ENCODE measurements at places on chromosomes 2 and 18. TPM values are rescaled to one million over a fixed set of nuclear protein-coding genes. Genes with fewer than 3 reads are reported as not detected.

DNA sequence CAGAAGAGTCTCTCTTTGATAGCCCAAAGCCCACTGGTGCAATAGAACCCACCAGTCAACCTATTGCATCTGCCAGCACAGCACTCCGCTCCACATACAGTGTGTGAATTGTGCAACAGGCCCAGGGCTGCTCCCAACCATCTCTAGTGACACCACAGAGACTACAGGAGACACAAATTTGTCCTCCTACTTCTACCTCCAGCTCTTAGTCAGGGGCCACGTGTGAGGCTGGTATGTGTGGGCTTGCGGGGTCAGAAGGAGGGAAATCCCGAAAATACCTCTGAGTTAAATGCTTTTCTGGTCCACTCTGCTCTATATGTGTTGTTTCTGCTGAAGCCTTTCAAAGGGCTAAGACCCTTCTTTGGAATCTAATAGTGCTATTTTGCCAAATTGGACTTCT is 18.0 kb downstream of the DGUOK start:
- DNase-seq: no peak
- peaks cover 26% of the 10 kb centered on the region for H3K36me3 ChIP-seq
- no peak overlapping the region for H3K27ac ChIP-seq
- H3K27me3 ChIP-seq: no peaks in the 10 kb centered on the region
- no peaks in the 10 kb centered on the region for H3K4me1 ChIP-seq
- H3K4me3 ChIP-seq: no peak overlapping the region

DNA sequence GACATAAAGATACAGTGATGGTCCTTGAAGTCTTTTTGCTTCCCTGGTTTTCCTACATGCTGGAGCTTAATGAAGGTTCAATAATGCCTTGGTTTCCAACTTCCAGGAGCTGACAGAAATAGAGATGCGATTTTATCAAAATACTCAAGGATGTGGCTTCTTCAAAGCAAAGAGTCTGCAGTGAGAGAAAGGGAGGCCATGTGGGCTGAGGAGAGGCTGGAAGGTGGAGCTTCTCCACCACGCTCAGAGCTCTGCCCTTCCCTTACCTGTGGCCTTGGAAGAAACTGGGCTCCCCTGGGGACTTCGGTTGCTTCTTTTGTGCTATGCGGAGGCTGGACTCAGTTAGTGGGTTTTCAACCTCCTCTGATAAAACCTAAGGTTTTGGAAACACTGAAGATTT is 175.0 kb upstream of the APCDD1 start:
- H3K4me1 ChIP-seq: no peaks in the 10 kb centered on the region
- no peaks in the 10 kb centered on the region for H3K36me3 ChIP-seq
- H3K4me3 ChIP-seq: no peak overlapping the region
- H3K27me3 ChIP-seq: no peaks in the 10 kb centered on the region
- H3K27ac ChIP-seq: no peak overlapping the region

- H3K27me3 ChIP-seq: no peaks in the 10 kb centered on the region
- no peak overlapping the region for H3K27ac ChIP-seq
- H3K4me1 ChIP-seq: no peaks in the 10 kb centered on the region
- H3K4me3 ChIP-seq: no peak overlapping the region
- no peak for DNase-seq
- H3K36me3 ChIP-seq: no peaks in the 10 kb centered on the region
Observed at GRCh38 chr2:103410221-103410620, 648.4 kb downstream of the TMEM182 start.

Gene CNTNAP5
- total RNA-seq: not detected

DNA sequence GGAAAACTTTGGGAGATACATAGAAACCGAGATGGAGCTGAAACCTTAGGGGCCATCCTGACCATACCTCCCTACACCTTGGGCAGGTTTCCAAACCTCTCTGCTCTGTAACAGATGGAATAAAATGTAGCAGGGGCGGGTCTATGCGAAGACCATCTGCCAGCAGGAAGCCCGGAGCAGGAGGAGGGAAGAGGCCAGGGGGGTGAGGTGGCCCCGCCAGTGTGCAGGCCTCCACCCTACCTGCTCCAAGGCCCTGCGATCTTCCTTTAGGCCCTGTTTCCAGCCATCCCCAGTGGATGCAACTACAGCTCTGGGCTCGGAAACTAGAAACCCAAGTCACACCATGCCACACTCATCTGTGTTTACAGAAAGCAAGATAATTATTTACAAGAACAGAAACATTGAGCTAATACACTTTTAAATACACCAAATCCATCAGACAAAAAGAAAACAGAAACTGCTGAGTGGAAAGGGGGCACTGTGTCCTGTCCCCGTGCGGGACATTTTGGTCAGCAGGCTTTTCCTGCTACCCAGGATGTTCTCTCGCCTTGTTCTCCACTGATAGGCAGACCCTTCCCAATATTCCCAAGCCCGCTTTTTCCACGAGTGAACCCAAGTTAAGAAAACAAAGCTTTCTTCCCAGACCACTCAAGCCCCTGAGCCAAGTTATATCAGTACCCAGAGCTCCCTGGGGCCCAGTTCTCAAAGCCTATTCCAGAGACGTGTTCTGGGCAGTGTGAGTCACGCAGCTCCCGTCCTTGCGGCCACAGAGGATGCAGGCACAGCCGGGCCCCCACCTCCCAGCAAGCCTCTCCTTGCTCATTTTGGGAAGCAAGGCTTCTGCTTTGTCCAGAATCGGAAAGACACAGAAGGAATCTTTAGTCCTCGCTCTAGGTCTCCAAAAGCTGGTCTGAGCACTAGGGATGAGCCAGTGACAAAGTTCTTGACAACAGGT is 17.3 kb downstream of the CIB4 start:
- H3K36me3 ChIP-seq: no peaks in the 10 kb centered on the region
- H3K27me3 ChIP-seq: no peaks in the 10 kb centered on the region
- peaks cover 10% of the 10 kb centered on the region for H3K4me1 ChIP-seq
- peak overlapping the region; percentile 64 for H3K27ac ChIP-seq

GRCh38 chr2:188399159-188399558 is 107.5 kb downstream of the GULP1 start:
- H3K36me3 ChIP-seq: no peaks in the 10 kb centered on the region
- H3K27me3 ChIP-seq: no peaks in the 10 kb centered on the region
- no peak overlapping the region for H3K4me3 ChIP-seq
- H3K27ac ChIP-seq: no peak overlapping the region
- no peak for DNase-seq

Gene BUB1
- total RNA-seq: 0.49 TPM

DNA sequence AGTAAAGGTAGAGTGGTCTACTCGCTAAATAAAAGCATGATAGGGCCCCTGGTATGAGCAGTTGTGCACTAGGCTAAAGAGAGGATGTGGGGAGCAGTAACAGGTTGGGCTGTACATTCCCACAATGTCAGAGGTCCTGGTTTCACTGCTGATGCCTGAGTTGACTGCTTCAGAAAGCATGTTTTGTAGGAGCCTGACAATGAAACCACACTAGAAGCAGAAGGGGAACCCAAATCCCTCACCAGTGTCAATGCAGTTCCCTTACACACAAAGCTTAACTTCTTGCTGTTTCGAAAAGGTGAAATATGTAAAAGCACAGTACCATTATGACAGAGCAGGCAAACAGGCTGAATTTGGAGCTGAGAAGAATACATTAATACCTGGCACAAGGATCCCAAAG is 291.7 kb upstream of the KYNU start:
- no peak for DNase-seq
- no peaks in the 10 kb centered on the region for H3K27me3 ChIP-seq

GRCh38 chr18:43485545-43485963 is 208.3 kb upstream of the SYT4 start:
- no peaks in the 10 kb centered on the region for H3K27me3 ChIP-seq
- no peak overlapping the region for H3K27ac ChIP-seq
- no peaks in the 10 kb centered on the region for H3K36me3 ChIP-seq
- no peaks in the 10 kb centered on the region for H3K4me1 ChIP-seq
- no peak overlapping the region for H3K4me3 ChIP-seq
- DNase-seq: no peak

Gene FBXO41
- 6.1 TPM for total RNA-seq

DNA sequence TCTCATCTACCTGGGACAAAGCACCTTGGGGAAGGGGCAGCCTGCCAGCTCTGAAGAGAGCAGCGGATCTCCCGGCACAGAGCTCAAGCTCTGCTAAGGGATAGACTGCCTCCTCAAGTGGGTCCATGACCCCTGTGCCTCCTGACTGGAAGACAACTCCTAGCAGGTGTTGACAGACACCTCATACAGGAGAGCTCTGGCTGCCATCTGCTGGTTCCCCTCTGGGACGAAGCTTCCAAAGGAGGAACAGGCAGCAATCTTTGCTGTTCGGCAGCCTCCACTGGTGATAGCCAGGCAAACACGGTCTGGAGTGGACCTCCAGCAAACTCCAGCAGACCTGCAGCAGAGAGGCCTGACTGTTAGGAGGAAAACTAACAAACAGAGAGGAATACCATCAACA is 549.9 kb upstream of the LRATD1 start:
- no peaks in the 10 kb centered on the region for H3K27me3 ChIP-seq
- no peak overlapping the region for H3K4me3 ChIP-seq
- H3K4me1 ChIP-seq: no peaks in the 10 kb centered on the region
- no peak overlapping the region for H3K27ac ChIP-seq

Gene PTH2R
- not detected for total RNA-seq

Gene ASB18
- not detected for total RNA-seq

Gene SGO2
- total RNA-seq: 0.54 TPM

Gene FAM117B
- total RNA-seq: 5.3 TPM

GRCh38 chr2:219688560-219689445 is 61.4 kb downstream of the SLC4A3 start:
- no peak for DNase-seq
- H3K27ac ChIP-seq: peak overlapping the region; percentile 84

DNA sequence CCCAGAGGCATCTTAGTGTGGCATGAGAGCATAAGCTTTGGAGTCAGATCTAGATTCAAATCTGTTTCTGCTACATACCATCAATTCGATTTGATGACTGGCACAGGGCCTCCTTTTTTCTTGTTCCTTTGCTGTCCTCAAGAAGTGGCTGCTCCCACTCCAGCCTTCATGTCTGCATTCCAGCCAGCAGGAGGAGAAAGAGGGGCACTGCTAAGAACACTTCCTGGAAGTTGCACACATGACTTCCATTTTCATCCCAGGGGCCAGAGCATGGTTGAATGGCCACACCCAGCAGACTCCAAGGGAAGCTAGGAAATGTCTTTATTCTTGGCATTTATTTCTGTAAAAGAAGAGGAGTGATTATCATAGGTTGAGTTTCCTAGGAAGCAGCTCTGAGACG is 50.4 kb downstream of the EML6 start:
- no peak overlapping the region for H3K4me3 ChIP-seq
- no peaks in the 10 kb centered on the region for H3K27me3 ChIP-seq
- H3K4me1 ChIP-seq: no peaks in the 10 kb centered on the region
- H3K36me3 ChIP-seq: no peaks in the 10 kb centered on the region

DNA sequence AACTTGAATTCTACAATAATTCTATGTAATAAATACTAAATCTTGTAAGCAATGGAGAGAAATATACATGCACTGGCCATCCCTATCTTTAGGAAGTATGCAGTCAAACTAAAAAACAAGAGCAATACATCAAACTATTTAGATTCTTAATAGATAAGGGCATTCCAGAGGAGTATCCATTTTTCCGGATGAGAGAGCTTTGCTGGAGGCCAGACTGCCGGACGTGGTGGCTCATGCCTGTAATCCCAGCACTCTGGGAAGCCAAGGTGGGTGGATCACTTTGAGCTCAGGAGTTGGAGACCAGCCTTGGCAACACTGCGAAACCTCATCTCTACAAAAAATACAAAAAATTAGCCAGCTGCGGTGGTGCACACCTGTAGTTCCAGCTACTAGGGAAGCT is 60.8 kb downstream of the KIF5C start:
- H3K27ac ChIP-seq: no peak overlapping the region
- no peaks in the 10 kb centered on the region for H3K27me3 ChIP-seq
- H3K36me3 ChIP-seq: no peaks in the 10 kb centered on the region
- no peak for DNase-seq
- H3K4me1 ChIP-seq: no peaks in the 10 kb centered on the region

DNA sequence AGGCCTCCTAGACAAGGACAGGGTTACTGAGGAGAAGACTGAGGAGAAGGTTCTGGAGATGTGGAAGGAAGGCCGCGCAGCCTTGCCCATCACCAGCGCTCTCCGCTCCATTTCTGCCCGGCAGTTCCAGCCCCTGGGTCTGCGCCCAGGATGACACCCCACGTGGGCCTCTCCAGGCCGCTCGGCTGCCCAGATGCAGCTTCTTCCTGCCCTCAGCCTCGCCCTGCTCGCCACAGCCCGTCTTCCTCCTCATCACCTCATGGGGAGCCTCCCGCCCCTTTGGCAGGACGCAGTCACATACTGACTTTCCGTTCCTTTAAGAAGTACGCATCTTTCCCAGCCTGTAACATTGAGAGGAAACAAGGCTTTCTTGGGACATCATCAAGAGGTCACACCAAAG is 37.1 kb downstream of the SNTG2 start:
- H3K27me3 ChIP-seq: no peaks in the 10 kb centered on the region
- no peak for DNase-seq
- H3K36me3 ChIP-seq: no peaks in the 10 kb centered on the region
- no peak overlapping the region for H3K4me3 ChIP-seq
- H3K27ac ChIP-seq: no peak overlapping the region

Gene GALNT3
- 3.5 TPM for total RNA-seq

GRCh38 chr18:58234359-58234741 is 190.3 kb downstream of the NEDD4L start:
- H3K4me3 ChIP-seq: no peak overlapping the region
- DNase-seq: no peak
- H3K36me3 ChIP-seq: no peaks in the 10 kb centered on the region
- H3K27me3 ChIP-seq: no peaks in the 10 kb centered on the region

DNA sequence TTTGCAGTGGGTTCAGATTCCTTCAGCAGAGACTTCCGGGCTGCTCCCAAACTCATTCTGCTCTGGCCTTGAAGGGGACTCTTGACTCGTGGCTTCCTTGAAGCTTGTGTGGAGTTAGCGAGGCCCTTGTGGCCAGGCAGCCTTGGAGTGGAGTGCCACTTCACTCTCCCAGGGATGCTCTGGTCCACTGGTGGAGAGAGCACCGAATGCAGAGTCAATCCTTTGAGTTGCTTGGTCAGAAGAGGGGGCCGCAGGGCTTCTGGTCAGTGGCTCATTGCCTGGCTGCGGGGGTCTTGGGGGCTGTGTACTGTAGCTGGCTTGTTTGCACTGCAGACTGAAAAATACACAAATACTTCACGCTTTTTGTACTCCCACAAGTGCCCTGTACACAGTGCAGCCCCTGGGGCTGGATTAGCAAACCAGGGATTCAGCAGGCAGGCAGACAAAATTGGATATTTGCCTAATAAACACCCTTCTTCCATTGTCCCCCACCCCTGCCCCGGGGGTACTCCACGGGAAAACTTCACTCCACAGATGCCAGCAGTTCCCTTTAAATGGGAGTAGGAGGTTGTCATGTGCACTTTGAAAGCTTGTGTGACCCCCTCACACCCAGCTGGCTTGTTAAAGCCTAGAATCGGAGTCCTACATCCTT is 3.2 kb downstream of the GLI2 start:
- no peaks in the 10 kb centered on the region for H3K36me3 ChIP-seq
- peaks cover 22% of the 10 kb centered on the region for H3K4me1 ChIP-seq

GRCh38 chr2:41914936-41915335 is 132.9 kb upstream of the PKDCC start:
- no peaks in the 10 kb centered on the region for H3K36me3 ChIP-seq
- H3K4me3 ChIP-seq: no peak overlapping the region
- no peaks in the 10 kb centered on the region for H3K27me3 ChIP-seq
- no peak overlapping the region for H3K27ac ChIP-seq
